ENCODE measurements at places on chromosomes 12 and 14.
A peak's percentile ranks its signal among the peaks of the same experiment; 100 is the strongest.

DNA sequence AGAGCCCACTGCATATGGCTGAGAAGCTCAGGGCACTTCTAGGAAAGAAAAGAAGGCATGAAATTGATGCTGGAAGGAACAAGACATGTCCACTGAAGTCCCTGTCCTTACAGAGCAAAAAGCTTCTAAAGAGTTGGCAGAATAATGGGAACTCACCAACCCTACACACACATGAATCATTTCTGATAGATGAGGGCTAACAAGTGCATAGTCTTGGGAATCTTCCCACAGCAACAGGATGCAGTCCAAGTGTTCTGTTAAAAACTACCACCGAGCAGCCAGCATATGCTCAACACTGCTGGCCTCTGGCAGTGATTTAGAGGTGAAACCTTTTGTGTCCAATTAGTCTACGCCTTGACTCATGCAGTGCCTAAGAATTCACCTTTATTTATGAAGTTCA, 44.8 kb downstream of the RHOJ start:
- no peak for DNase-seq

DNA sequence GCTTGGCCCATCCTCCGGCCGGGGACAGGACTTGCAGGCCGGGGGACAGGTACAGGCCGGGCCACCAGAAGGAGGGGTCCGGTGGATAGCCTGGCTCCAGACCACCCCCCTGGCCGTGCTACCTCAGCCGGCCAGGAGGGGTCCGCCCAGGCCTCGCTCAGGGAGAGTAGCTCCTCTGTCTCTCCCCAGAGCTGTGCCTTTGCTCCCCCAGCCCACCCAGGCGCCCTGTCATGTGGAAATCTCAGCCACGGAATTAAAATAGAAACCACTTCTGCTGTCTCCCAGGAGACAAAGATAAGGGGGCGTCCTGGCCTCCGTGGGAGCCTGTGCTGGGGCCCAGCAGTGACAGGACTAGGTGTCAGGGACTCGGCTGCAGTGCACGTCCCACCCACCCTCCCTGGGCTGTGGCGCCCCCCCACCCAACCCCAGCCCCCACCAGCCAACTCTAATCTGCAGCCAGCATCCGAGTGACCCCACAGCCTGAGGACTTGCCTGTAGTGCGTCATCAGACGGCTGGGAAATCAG, 3.3 kb upstream of the CRIP2 start:
- DNase-seq = no peak

DNA sequence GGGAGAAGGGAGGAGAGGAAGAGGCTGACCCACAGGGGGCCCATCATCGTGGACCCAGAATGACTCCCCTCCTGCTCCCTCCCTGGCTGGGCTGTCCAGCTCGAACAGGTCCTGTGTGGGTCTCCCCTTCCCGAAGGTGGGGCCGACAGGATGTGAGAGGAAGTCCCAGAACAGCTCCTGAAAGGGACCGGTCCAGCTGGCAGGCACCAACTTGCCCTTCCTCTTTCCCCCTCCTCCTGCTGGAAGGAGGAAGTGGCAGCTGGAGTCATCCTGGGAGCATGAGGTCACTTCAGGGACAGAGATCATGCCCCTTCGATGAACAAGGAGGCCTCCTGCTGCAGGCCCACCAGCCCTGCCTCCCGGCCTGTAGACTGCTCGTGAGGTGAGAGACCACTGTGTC, 35.0 kb upstream of the BEGAIN start:
- DNase-seq = no peak

GRCh38 chr12:22234561-22234960, 99.9 kb downstream of the ST8SIA1 start:
- DNase-seq = no peak

GRCh38 chr14:54985156-54985555, 41.7 kb downstream of the WDHD1 start:
- DNase-seq = no peak

DNA sequence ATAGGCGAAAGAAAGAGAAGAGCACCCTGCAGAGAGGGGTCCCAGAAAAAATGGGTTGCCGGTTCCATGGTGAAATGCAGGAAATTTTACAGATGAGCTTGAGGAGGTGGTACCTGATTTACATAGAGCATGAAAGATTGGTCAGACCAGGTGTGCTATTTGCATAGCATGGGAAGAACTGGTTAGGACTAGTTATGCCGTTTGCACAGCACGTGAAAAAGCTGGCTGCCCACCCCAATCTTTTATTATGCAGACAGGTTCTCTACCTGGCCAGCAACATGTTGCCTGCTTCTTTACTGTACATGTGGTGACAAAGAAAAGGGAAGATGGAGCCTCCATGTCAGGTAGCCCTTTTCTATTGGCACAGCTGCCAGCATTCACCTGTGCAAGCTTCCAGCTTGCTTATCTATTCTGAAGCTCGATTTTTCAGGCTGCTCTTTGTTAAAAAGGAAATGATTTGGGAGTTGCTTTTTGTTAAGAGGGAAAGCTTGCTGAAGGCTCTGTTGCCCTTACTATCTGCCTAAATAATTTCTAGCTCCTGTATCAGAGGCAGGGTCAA, 62.9 kb upstream of the ELK3 start:
- no peak for DNase-seq

DNA sequence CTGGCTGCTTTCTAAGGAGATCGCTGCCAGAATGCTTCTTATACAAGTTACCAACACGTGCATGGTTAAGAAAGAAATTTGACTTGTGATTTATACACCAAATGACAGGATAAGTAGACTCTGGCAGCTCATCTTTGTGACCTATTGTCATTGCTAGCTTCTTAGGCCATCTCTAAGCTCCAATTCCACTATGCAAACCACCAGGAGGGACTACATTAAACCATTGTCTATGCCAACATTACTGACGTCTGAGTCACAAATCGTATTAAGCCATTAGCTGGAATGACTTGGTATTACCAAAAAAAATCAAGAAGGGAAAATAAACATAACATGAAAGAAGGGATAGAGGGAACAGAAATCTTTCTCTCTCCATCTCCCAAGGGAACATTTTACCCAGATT, 15.8 kb upstream of the VPS33A start:
- DNase-seq = no peak

DNA sequence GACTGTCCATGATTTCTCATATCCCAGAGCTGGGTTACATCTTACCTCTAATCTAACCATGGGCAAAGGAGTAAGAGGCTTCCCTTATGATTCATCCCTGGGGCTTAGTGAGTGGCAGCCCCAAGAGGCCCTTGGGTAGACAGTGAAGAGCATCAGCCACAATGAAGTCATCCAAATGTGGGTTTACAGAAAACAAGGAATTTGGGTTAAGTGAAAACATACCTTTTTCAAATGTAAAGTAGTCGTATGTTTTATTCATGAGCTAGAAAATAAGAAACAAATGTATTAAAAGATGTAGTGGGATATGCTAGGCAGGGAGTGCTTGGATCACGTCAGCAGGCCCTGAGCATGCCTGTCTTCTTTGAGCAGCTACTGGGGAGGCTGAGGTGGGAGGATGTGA, 54.0 kb upstream of the ELK3 start:
- DNase-seq = peak; percentile 15

GRCh38 chr14:95267306-95267705, 52.4 kb downstream of the CLMN start:
- no peak for DNase-seq

DNA sequence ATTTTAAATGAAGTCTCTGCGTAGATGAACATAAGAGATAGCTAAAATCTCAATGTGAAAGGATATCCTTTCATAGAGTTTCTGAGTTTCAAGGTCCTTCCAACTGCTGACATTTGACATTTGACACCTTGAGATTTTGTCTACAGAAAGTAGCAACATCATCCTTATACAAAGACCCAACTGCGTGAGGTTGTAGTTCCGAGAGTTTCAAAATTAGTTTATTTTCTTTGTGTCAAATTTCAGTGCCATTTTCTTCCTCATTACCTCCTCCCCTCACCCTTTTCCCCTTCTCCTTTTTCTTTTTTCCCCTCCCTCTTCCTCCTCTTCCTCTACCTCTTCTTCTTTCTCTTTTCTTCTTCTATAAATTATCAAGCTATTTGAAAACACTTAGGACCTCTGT, 26.9 kb upstream of the BATF start:
- no peak for DNase-seq

- no peak for DNase-seq
These were observed 101.2 kb upstream of the SLC16A7 start for GRCh38 chr12:59494617-59495016.

GRCh38 chr14:79543967-79544697, 667.2 kb downstream of the DIO2 start:
- DNase-seq = no peak

- no peak for DNase-seq
These were observed 22.5 kb upstream of the C14orf132 start for GRCh38 chr14:96016501-96017160.

DNA sequence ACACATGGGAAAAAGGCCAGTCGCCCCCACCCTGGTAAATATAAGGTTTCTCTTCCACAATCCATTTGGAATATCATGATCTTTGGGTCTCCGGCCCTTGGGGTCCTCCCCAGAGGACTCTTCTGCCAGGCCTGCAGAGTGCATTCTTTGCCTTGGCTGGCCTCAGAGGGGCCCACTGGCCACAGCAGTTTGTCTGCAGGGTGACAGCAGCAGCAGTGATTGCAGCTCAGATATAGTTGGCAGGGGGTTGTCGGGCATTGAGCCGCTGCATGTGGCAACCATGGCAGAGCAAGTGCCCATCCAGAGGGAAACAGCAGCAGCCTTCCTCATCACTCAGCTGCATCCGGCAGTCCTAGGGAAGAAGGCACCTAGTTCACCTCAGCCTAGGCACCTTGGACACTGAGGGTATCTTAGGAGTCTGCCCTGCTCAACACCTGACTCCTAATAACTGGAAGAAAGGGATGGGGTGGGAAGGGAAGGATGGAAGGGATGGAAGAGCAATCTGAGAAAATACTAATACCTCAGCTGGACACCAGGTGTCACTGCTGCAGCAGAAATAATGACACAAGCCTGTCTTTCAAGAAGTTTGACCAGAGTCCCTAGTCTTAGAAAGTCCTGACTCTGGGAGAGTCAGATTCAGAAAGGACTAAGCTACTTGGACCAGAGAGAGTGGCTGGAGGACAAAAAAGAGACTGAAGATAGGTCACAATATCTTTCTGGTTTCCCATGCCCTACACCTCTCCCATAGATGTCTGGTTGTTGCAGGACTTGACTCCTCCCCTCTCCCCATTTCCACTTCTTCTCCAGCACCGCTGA, 8.9 kb downstream of the AJUBA start:
- DNase-seq = peak; percentile 64

- DNase-seq = no peak
These were observed 798.5 kb downstream of the DIO2 start for GRCh38 chr14:79412822-79413221.

DNA sequence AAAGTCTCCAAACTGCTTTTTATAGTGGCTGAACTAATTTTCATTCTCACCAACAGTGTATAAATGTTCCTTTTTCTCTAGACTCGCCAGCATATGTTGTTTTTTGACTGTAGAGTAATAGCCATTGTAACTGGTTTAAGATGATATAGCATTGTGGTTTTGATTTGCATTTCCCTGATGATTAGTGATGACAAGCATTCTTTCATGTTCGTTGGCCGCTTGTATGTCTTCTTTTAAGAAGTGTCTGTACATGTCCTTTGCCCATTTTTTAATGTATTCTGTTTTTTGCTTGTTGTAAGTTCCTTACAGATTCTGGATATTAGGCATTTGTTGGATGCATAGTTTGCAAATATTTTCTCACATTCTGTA, 404.9 kb downstream of the FLRT2 start:
- no peak for DNase-seq

DNA sequence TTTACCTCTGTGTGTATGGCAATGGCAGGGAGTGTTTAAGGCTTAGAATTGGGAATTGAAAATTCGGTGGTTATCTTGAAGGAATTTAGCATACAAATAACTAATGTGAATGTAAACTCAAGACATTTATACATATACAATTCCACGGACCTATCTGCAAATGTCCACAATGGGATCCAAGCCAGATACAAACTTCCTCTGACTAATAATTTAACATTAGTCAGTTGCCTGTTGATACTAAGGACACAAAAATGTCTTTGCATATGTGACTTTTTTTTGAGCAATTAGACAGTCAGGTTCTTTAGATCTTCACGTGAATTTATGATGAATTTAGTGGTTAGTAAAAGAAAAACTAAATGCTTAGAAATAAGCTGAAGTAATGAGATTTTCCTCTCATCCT, 40.5 kb downstream of the ESR2 start:
- no peak for DNase-seq

- DNase-seq = no peak
These were observed 62.2 kb downstream of the NCOR2 start for GRCh38 chr12:124505001-124505818.

DNA sequence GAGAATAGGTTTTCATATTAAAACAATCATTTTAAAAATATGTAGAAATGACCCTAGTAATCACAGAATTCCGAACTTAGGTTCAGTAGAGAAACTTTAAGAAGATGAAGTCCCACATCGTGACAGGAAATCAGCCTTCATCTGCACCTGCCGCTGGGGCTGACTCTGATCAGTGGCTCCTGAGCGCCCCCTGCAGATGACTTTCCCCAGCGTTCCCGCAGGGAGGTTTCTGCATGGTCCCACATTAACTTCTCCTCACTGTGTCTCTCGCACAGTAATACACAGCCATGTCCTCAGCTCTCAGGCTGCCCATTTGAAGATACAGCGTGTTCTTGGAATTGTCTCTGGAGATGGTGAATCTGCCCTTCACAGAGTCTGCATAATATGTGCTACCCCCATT, 1131.1 kb downstream of the TMEM121 start:
- peak; percentile 76 for DNase-seq

GRCh38 chr12:50545213-50545612, 40.4 kb downstream of the DIP2B start:
- no peak for DNase-seq

DNA sequence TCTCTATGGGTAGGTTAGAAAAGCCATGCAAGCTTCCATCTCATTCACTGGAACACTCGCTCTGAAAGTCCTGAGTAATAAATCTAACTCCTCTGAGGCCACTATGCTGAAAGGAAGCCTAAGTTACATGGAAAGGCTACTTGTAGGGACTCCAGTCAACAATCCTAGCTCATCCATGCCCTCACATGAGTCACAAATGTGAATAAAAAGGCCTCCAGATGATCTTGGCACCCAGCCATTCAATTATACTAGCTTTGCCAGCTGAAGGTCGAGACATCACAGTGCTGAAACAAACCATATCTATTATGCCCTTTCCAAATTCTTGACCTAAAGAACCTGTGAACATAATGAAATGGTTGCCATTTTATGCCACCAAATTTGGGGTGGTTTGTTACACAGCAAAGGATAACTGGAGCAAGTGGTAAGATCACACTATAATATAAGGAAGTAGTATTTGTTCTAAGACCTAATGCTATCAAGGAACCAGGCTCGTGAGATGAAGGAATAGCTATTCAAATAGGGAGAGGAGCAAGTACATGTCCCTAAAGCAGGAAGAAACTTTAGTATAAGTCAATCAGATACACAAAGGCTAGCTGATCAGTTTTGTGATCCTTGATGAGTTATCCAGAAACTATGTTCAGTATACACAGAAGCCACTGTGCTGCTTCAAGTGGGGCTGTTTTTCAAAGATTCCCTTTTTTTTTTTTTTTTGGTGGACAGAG, 142.1 kb downstream of the MED13L start:
- no peak for DNase-seq

GRCh38 chr14:103057372-103058163, at the start of gene CDC42BPB:
Gene CDC42BPB, minus strand, starts transcription at chr14:103057549. Its CDS starts 376 bp downstream, at chr14:103057173.
- peak; percentile 76 for DNase-seq
